ENCODE measurements at places on chromosomes 1 and 21. TPM values are rescaled to one million over a fixed set of nuclear protein-coding genes. Genes with fewer than 3 reads are reported as not detected.

The ASTN1 gene
- not detected for total RNA-seq

The CD53 gene
- not detected for total RNA-seq

The IL19 gene
- not detected for total RNA-seq

The DISP1 gene
- 4.9 TPM for total RNA-seq

The ERO1B gene
- not detected for total RNA-seq

The FAM131C gene
- total RNA-seq: 12.3 TPM

The CCT8 gene
- 128 TPM for total RNA-seq

The COL8A2 gene
- 0.20 TPM for total RNA-seq

The VCAM1 gene
- total RNA-seq: not detected

The LRRC71 gene
- not detected for total RNA-seq

The CHI3L2 gene
- not detected for total RNA-seq

GRCh38 chr1:153728305-153729066 lies 636 bp downstream of the INTS3 start:
- DNase-seq: peak; percentile 52

GRCh38 chr1:222953585-222953984 lies 138.7 kb downstream of the DISP1 start:
- no peak for DNase-seq

DNA sequence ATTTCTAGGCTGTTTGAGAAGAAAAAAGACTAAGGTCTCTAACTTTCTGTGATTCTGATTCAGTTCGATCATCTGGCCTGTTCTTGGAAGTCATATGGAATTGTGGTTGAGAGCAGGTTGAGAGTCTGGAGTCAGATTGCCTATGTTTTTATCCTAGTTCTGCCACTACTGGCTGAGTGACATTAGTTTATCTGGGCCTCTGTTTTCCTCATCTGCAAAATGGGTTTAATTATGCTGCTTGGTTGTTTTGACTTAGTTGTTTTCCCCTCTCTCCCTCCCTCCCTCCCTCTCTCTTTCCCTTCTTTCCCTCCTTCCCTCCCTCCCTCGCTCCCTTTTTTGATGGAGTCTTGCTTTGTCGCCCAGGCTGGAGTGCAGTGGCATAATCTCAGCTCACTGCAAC lies 6.2 kb downstream of the MACF1 start:
- DNase-seq: no peak

DNA sequence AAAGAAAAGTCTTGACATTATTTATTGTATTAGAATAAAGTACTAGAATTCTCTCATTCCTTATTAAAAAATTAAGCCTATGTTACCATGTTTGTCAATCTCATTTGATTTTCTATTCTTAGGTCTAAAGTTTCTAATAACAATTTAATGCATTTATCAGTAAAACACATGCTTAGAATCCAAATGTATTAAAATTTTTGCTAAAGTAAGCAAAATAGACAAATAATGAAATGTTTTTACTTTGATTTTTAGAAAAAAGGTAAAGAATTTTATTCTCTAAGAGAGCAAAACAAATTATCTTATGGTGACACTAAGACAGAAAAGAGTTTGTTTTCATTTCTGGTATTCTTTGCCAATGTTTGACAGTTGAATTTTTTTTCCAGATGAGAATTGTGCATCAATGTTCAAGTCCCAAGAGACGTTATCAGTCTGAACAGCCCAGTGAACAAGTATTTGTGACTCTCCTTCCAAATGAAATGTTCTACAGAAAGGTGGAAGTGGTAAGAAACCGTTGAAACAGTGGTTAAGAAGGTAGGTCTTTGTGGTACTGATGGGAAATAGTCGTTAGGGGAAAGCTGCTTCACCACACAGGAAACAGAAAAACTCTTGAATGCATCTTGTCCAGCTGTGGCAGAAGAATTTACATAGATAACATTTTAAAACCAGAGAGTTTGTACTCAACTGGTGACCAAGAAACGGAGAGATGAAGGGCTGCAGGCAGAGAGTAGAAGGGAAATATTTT lies 402.5 kb downstream of the PTPRC start:
- no peak for DNase-seq

GRCh38 chr1:230259621-230260020 lies 166.5 kb downstream of the PGBD5 start:
- no peak for DNase-seq

DNA sequence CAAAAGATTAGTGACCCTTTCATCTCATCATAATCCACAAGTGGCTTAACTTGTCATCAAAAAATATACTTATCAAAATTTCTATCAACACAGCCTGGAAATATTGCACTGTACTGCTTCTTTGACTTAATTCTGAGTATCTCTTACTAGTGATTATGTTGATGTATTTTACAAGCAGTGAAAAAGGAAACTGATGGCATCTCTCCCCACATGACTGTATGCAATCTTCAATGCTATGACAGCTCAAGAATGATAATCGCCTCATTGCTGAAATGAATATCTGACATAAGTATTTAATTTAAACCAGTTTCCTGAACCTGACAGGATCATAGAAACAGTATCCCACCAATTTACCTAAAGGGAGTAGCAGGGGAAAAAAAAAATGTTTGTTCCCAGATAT lies 79.5 kb downstream of the DPYD start:
- no peak for DNase-seq

GRCh38 chr1:47867438-47868347 lies 129.5 kb downstream of the TRABD2B start:
- DNase-seq: no peak

DNA sequence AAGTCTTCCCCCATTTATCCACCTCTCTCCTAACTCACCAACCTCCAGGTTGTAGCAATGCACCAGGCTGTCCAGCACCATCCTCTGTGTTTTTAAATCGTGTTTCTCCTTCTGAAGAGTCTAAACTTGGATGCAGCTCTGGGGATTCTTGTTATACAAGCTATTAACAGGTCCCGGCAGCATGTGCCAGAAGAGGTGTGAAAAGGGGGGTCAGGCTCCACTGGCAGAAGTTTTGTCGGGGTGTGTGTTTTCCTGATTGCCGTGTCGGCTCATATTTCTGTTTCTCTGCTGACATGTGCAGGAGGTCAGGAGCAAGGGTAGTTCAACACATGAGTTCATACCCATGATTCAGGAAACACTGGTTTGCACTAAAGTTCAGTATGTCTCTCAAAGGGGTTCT lies 658.6 kb upstream of the CAMK1G start:
- no peak for DNase-seq

- no peak for DNase-seq
Observed at GRCh38 chr1:234337233-234337632, 36.0 kb upstream of the COA6 start.

GRCh38 chr1:185017338-185017737 lies 28.0 kb upstream of the RNF2 start:
- DNase-seq: peak; percentile 90

- no peak for DNase-seq
Observed at GRCh38 chr1:36453600-36454388, 3.5 kb upstream of the OSCP1 start.

DNA sequence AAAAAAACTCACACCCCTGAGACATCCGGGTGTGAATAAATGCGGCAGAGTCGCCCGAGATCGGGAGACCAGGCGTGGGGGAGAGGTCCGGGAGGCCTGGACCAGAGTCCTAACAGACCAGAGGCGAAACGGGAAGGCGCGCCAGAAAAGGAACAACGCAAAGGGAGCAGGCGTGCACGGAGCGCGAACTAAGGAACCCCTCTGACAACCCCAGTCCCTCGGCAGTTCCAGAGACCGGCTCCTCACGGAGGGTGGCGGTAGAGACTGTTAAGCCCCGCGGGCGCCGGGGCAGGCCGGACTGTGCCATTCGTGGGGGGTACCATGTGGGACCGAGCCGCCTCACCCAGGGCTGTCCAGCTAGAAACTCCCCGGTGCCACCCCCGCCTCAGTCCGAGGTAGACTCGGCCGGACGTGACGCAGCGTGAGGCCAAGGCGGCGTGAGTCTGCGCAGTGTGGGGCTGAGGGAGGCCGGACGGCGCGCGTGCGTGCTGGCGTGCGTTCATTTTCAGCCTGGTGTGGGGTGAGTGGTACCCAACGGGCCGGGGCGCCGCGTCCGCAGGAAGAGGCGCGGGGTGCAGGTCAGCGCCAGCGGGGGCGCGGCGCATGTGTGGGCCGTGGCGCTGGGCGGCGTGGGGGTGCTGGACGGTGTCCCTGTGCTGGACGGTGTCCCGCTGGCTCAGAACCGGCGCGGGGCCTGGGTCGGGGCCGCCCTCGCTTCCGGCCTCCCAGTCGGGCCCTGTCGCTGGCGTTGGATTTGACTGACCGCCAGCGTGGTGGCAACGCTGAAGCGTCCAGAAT lies at the start of gene PARK7:
TSS of gene PARK7 (plus strand) at position 496 of the 798 bp plus-strand sequence. CDS start 1,075 bp downstream, outside the sequence.
- peak; percentile 100 for DNase-seq

DNA sequence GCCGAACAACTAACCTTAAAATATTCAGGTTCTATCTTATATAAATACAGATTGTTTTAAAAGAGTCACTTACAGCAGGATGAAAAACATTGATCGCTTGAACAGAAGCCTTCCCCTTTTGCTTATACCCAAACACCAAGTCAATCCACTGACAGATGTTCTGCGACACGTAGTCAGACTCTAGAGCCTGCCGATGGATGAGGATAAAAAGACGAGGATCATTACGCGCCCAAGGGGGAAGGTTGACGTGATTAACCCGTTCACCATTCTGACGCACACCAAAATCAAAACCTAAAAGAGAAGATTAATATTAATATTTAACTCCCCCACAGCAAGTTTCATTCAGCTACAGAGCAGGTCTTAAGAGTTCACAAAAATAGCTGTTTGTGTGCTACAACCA lies 59.4 kb upstream of the GNG4 start:
- DNase-seq: no peak

DNA sequence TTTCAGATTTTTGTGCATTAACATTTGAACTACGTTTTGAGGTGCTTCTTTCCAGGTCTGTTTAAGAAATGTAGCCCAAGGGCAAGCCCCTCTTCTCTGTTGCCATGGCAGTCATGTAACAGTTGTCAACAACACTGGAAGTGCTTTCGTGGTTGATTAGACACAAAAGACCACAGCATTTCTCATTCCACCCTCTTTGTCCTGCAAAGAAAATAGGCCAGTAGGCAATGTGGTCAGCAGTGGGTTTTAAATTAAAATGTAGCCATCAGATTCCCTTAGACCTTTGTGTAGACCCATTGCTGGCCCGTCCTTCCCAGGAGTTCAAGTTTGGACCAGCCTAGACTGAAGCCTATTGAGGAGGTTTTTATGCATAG lies 35.4 kb downstream of the VANGL1 start:
- DNase-seq: peak; percentile 69

DNA sequence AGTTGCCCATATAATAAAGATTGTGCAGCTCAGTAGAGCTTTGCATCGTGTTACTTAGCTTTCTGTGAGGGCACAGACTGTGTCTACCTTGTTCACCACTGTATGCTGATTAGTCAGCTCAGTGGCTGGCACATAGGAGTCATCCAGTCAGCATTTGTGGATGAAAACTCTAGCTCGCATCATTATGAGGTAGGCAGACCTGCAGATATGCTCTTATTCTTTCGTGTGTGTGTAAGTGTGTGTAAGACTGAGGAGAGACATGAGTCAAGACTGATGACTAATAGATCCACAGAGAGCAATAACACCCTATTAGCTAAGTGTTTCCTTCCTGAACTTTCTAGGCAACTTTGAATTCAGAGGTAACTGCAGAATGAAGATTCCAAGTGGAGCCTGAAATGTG lies 17.1 kb downstream of the TTF2 start:
- no peak for DNase-seq

- DNase-seq: peak; percentile 39
Observed at GRCh38 chr1:9438431-9439073, 100.7 kb upstream of the SLC25A33 start.

GRCh38 chr1:245915841-245916240 lies 591.2 kb downstream of the SMYD3 start:
- DNase-seq: no peak

DNA sequence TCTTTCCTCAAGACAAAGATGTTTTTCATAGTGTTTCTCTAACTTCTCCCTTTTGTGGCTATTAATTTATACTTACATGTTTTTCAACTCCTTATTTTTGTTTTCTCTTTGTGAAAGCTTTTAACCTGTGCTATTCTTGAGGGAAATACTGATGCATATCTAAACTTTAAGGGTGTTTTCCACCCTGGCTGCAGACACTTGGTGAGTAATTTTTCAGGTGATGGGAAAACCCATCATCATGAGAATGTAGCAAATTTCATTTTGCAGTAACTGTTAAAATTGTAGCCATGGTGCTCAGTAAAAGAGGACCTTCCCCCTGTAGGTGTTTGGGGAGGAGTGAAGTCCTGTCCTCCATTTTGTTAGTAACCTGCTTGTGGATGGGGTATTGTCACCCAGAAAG lies 124.2 kb downstream of the LIPI start:
- DNase-seq: no peak

DNA sequence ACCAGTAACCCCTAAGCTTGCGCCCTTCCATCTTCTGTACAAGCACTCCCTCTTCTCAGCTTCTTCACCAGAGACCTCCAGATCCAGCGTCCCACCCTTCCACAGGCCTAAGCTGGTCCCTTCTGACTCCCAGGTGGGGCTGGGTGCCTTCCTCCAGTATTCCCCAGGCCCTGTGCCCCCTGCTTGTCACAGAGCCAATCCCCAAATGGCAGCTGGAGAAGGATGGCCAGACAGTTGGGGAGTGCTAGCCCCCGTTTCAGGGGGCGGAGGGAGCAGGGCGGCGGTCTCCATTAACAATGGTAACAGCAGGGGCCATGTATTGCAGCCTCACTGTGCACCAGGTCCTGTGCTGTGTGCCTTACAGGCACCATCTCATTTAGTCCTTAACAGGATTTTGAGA lies 85.7 kb downstream of the KCNN3 start:
- DNase-seq: no peak

All from PC-9 (cell line).